ENCODE measurements at places on chromosomes 4 and X.

DNA sequence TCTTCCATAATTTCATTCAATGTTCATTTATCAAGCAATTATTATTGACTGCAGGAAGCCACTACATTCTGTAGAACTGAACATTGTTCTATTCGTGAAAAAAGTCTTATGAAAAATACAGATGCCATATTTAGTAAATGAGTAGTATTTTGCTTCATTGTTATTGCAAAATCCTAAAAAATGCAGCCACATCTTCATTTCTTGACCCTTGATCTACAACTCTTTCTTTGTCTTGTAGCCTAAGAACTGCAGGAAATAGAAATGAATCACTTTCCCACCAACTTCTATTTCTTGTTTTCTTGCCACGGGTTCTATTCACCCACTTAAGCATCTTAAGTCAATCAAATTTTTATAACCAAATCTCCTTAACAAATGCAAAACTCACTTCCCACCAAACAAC lies 63.3 kb downstream of the KCNIP4 start:
- no peak for DNase-seq

- no peak for DNase-seq
Measured at GRCh38 chrX:43269201-43269600, 386.9 kb upstream of the MAOA start.

- no peak for DNase-seq
Measured at GRCh38 chrX:73876911-73877310, 313.9 kb downstream of the CHIC1 start.

DNA sequence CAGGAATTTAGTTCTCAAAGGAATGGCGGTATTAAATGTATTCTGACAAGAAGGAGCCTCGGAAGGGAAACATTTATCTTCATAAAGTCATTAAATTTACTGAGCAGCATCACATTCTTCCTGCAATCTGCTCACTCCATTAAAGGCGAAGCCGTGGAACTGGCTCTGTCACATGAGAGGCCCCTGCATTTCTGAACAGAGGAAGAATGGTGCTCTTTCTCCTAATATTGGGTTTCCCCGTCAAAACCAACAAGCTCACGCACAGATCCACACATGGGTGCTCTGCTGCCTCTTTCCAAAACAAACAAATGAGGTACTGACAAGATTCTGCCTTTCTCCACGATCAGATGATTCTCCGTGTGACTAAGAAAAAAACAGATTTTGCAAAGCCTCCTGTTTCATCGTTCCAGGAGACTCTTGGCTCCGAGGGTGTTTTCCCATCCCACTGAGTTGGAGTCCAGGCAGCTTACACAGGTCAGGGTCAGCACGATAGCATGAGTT lies 191.2 kb downstream of the IDS start:
- no peak for DNase-seq

GRCh38 chrX:80602036-80602860 lies 182.0 kb downstream of the TENT5D start:
- no peak for DNase-seq

GRCh38 chr4:88078579-88078978 lies 71.1 kb downstream of the PKD2 start:
- no peak for DNase-seq

GRCh38 chr4:142600952-142601351 lies 245.1 kb downstream of the INPP4B start:
- no peak for DNase-seq

DNA sequence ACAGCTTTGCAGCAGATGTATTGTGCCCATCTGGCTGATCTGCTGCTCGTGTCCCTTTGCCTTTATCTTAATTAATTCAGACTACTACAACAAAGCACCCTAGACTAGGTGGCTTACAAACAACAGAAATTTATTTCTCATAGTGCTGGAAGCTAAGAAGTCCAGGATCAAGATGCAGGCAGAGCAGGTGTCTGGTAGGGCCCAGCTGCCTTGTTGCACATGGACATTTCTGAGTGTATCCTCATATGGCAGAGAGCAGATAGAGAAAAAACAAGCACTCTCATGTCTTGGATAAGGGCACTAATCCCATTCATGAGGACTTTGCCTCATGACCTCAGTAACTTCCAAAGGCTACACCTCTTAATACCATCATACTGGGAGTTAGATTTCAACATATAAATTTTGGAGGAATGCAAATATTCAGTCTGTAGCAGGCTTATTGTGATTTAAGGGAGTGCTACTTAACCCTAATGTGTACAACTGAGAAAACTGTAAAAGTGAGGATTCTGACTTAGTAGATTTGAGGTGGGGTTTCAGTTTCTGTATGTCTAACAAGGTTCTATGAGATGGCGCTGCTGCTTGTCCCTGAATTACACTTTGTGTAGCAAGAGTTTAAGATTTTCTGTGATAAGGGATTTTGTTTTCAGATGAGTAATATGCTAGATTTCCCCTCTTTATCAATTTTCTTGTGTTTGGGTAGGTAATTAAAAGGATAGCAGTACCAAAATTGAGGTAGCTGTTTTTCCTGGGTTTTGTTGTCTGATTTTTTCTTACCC lies 473.2 kb upstream of the TECRL start:
- no peak for DNase-seq

- DNase-seq, result no peak
Measured at GRCh38 chr4:66430856-66431255, 760.6 kb upstream of the EPHA5 start.

- DNase-seq, result no peak
Measured at GRCh38 chr4:136967069-136967468, 565.2 kb downstream of the PCDH18 start.

- no peak for DNase-seq
Measured at GRCh38 chr4:93646233-93646930, 182.2 kb upstream of the ATOH1 start.

DNA sequence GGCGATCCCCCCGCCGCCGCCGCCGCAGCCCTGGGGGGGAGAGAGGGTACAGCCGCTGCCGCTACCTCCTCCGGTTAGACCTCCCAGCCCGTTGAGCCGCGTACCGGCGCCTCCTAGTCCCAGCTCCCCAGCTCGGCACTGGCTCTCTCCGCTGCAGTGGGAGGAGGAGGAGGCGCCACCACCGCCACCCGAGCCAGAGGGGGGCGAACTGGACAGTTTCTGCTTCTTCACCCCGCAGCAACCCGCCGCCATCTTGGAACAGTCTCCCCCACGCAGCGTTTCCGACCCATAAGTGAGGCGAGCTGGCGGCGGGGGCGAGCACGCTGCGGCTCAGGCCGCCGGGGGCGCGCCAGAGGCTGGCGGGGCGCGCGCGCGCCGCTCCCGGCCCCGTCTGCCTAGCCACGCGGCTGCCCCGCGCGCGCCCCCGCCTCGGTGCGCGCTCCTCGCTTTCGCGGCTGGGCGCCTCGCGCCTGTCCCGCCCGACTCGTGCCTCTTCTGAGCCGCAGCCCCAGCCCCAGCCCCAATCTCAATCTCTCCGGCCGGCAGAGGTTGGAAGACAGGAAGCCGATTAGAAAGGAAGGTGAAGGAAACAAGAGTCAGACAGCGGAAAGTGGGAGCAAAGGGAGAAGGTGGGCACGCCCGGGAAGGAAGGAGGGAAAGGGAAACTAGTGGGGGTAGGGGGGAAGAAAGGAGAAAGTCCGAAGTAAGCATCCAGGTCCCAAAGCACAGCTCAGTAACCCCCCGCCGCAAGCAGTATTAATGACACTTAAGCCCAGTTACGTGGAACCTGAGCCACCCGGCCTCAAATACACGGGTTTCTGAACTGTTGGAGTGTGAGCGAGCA lies at the start of gene AMMECR1:
AMMECR1 (minus strand) TSS at position 266 of the 844 bp plus-strand sequence; CDS start at position 252, 14 bp downstream.
- peak; percentile 73 for DNase-seq

DNA sequence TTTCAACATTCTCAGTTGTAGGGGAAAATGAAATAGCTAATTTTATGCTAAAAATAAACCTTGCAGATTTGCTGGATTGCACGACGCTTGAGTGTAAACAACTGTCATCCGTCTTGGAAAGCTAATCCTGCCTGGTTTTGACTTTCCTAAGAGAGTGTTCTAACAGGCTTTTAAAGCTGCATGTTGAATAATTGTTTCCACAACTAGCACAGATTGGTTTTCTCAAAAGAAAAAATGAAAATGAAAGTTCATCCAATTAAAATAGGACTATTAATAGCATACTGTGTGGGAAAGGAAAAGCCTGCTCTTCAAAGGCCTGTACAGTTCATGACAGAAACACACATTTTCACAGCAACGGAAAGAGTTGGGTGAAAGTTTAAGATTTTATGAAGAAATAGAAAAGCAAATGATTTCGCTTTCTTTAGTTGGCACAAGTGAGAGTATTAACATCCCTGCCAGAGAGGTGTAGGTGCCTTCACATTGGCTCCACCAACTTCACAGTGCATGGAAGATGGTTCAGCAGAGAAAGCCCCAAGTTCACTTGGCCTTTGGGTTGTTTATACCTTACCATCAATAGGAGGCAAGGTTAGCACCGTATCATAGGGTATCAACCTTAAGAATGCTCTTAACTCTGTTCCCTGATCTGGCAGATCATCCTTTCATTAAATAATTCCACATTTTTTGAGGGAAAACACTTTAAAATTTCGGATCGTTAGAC lies 140.0 kb upstream of the GUCY1A1 start:
- DNase-seq, result no peak

DNA sequence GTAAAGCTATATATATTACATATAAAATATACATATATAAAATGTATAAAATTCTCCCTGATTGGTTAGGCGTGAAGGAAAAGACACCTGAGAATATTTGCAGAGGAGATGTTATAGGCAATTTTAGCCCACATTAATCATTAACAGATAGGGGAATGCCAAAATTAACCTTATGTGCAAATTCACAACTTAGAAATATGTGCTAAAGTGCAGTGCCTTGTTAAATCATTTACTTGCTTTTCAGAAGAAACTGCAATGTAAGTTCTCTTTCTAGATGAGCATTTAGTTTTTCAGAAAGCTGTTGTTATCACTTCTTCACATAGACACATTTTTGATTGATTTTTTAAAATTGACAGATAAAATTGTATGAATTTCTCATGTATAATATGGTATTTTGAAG lies 5.6 kb downstream of the TASL start:
- DNase-seq, result no peak

- no peak for DNase-seq
Measured at GRCh38 chr4:7015383-7016035, 27.7 kb upstream of the TADA2B start.

DNA sequence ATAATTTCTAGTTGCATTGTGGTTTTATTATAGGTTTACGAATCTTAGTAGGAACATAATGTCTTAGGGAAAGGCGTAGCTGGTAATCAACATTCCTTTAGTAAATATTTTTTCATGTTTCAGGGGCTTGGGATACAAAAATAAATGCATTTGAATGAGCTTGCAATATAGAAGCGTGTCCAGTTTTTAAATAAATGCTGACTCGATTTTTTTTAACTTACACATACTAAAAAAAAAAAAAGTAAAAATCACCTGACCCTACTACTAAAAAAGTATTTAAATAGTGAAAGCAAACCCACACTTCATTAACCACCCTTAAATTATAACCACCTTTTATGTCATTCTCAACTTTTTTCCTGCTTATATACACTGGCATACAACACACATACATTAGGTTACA lies 29.6 kb downstream of the SMARCAD1 start:
- no peak for DNase-seq
